ELR (cell line): ENCODE measurements at places on chromosomes 5 and 9.
A peak's percentile ranks its signal among the peaks of the same experiment; 100 is the strongest.

DNA sequence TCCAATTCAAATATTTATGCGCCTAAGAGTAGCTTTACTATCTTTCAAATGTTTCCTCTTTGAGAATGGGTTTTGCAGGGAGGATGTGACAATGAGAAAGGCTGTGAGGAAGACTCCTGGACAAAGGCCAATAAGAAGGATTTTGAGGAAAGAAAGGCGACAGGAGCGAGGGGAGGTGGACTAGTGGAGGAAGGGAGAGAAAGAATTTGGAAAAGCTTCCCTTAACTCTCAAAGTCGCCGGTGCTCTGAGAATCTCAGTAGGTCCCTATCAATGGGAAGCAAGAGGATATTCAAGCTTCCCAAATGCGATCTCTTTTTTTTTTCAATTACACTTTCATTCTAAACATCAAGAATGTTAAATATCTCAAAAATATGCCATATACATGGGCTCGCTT lies 2.8 kb upstream of the CDC20B start:
- DNase-seq, result no peak

DNA sequence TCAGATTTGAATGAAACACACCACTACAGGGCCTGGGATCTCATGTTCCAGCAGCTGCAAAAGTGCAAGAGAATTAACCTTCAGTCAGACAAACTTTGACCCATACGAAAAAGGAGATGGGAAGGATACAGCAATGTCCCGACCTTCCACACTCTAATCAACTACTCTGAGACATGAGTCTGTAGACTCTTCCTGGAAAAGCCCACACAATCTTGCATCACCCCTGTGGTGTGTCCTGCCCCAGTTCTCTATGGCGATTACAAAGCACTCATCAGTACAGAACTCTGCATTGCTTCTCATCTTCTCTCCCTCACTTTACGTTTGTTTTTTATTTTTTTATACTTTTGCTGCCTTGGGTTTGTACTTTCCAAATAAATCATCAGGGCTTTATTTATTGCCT lies 241.0 kb upstream of the KIF2A start:
- no peak for DNase-seq

GRCh38 chr5:17143335-17143734 lies 74.1 kb upstream of the BASP1 start:
- DNase-seq, result no peak

DNA sequence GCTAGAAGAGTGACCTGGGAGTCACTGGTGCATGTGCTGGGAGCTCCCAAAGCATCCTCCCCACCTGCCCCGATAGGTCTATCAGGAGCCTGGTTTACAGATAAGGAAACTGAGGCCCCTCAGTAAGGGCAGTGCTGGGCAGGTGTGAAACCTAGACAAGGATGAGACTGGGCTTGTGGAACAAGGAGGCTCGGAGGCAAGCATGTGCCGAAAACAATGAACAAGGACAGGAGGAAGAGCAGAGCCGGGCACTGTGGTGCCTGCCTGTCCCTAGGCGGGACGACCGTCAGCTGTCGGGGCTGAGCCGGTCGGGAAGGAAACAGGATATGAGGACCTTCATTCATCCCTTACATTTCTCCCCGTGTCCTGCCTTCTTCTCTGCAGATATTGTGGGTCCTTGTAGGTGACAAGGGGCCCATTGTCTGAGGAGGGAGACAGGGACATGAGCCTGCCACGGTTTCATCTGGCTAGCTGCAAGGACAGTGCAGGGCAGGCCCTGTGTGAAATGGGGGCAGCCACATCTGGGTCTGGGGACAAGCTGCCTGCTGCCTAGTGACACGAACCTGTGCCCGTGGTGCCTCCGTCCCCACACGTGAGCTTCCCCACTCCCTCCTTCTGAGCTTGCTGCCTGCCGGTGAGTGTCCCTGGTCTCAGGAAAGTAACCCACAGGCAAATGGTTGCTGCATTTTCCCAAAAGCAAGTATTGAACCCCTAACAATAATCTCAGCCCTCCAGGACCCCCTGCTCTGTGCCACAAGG lies 18.6 kb downstream of the FGD3 start:
- DNase-seq, result no peak

DNA sequence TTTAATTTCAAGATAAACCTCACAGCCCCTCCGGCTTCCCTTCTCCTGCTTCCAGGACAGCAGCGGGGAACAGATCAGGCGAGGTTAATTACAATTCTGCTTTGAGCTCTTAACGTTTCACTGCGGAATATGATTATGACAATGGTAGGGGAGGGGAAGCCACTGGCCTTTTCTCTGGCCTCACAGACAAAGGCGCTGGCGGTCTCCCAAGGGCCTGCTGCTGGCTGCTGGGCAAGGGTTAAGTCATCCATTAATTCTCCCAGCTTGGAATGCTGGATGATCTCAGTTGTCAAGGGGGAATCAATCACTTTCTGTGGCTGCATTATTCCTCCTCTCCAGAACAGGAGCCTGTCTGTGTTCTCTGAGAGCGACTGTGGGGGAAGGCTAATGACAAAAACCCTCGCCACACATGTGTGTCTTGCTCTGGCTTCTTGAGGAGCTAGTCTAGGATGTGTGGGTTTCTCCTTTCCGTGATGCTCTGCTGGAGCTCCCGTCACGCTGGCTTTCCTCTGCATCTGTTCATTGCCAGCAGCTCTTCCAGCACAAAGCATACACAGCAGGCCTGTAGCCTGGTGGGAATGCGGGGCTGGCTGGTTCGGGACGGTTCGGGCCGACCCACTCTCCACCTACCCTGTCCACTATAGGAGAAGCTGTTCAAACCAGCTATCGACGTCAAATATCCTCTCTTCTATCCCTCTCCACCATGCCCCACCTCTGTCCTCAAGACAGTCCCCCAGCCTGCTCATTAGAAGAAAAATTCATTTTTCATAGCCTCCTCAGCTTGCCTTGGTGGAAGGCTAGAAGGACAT lies 82.8 kb downstream of the DCP2 start:
- no peak for DNase-seq

GRCh38 chr5:141889282-141889871 lies 11.2 kb upstream of the PCDH1 start:
- peak; percentile 54 for DNase-seq

- DNase-seq, result no peak
Measured at GRCh38 chr9:137383784-137384756, 38.9 kb downstream of the EXD3 start.

- no peak for DNase-seq
Measured at GRCh38 chr5:151949701-151950308, 25.2 kb upstream of the GLRA1 start.

GRCh38 chr5:135461481-135462151 lies 9.5 kb upstream of the TIFAB start:
- DNase-seq, result no peak

GRCh38 chr5:14675865-14676300 lies 11.4 kb downstream of the OTULIN start:
- DNase-seq, result no peak

- DNase-seq, result no peak
Measured at GRCh38 chr9:91766315-91767069, 183.5 kb downstream of the ROR2 start.

DNA sequence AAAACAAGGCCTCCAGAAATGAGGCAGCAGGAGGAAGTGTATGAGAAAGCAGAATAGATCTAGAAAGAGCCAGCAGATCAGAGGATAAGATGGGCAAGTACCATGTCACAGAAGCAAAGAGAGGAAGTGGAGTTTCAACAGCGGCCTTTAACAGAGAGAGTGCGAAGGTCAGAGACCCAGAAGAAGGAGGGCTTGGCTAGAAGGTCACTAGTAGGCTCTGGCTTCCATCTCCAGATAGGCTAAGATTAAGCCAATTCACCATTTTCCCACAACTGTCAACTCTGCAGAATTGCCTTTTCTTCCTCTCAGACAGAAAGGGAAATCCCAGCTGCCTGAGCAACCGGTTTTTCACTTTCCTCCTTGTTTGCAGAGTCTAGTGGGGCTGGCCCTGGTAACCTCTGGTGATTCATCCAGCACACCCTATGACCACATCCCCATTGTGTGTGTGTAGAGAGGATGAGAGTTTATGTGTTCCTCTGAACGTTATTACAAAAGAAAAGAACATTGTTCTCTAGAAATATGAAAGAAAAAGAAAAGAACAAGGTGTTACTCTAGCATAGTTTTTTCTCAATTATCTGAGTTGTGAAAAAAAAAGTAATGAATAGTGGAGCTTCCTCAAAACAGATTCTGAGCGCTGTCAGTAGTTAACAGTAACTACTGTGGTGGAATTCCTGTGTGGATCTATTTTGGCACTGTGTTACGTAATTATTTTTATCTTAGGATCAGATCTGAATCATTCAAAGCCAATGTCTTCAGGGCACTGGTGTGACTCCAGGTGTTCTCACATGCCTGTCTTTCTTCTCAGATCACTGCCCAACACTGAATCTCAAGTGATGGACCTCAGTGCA lies 220.4 kb downstream of the ARRDC3 start:
- DNase-seq, result peak; percentile 94

DNA sequence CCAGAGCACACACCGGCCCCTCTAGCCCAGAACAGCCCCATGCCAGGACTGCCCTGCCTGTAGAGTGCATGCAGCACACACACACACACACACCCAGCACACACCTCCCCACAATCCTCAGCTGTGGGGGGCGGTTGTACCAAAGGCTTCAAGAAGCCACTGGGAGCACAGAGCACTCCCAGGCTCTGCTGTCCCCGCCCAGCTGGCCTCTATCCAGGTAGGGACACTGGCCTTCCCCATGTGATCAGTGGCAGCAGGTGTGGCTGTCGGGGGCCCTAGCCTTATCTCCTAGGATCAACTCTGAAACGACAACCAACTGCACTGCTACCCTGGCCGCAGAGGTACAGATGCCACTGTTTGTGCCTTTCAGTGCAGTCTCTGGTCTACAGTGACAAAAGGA lies 2.0 kb downstream of the ANAPC2 start:
- DNase-seq, result no peak

DNA sequence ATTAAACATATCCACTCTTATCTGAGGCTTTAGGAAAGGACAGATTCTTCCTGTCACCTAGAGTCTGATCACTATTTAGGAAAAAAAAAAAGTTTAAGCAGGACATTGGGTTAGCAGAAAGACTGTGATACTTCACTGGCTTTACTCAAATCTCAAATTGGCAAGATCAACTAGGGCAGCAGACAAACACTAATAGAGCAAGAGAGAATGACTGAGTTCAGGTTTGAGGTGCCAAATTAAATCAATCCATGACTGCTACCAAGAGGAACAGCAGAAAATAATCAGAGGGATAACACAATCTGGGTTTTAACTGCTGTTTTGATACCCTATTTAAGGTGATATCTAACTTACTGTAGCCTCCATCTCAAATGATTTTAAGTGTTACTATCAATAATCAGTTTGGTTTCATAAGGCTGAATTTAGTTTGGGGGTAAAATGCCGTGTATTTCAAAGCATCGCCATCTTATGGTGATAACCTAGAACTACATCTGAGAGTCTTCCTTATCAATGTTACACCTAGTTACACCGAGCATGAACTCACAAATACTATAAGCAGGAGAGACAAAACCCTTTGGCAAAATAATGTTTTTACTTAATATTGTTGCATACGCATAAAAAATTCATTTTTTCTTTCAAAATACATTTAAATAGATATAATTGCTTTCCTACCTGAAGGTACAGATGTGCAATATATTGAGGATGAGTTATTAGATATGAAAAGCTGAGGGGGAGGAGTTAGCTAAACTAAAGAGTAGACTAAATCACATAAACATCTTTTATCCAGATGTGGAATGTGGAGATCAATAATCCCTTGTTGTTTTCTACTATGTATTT lies 286.4 kb upstream of the CDH12 start:
- DNase-seq, result peak; percentile 0

DNA sequence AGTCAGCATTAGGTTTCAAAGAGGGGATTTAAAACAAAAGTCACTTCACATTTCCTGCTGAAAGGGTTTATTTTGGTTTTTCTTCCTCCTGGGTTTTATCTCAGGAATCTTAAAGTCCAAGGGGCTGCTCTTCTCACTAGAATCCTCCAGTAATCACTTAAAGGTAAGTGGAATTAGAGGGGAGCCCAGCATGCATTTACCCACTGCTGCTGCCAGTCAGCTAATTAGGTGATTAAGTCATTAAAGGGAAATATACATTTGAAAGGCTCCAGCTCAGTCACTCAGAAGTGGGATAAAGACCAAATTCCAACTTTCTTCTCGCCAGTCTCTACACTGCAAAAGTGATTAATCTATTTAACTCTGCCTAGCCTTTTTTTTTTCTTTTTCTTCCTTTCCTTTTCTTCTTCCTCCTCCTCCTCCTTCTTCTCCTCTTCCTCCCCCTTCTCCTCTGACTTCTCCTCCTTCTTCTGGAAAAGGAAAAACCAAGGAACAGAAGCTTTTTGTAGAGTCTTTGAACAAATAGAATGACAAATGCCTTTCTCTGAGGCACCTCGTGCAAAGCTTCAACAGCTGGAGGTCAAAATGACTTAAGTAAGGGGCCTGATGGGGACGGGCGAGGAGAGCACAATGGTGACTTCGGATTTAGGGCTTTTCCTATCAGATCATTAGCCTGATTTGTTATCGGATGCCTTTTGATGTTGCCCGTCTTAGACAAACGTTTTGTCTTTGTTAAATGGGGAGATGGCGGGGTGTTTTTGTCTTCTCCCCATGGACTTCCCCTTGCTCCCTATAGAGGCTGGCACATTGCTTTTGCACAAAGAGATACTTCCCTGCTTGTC lies 617.6 kb downstream of the IRX1 start:
- DNase-seq, result no peak

GRCh38 chr9:83197591-83197990 lies 134.6 kb upstream of the RASEF start:
- no peak for DNase-seq

- no peak for DNase-seq
Measured at GRCh38 chr9:136686534-136686793, 793 bp downstream of the AGPAT2 start.

GRCh38 chr5:58406394-58406793 lies 53.5 kb downstream of the PLK2 start:
- DNase-seq, result peak; percentile 32

GRCh38 chr9:127937056-127937387 lies 632 bp downstream of the DPM2 start:
- peak; percentile 45 for DNase-seq

DNA sequence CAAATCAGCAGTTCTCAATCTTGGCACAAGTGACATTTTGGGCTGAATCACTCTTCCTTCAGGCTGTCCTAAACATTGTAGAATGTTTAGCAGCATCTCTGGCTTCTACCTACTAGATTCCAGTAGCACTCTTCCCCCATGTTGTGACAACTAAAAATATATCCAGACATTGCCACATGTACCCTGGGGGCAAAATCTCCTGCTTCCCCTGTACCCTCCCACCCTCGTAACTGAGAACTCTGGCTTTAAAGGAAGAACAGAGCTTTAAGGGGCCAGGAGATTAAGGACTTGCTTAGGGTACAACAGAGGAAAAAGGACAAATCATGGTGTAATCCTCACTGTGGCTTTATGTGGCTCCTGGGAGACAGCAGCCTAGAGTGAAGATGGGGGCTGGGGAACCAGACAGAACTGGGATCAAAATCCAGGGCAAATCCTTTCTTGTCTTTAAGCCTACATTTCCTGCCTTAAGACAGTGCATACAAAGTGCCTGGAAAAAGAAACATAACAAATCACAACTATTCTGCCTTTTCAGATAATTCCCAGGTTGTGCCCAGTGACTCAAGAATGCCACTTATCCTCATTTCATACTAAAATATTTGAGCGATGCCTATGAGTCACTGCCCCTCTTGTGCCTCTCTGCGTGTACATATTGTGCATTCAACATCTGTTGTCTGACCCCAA lies 109.3 kb downstream of the DAPK1 start:
- DNase-seq, result peak; percentile 46

- no peak for DNase-seq
Measured at GRCh38 chr5:148739524-148739923, 85.2 kb upstream of the HTR4 start.
